Right renal pelvis (tissue), 4 donors: ENCODE measurements at places on chromosomes 5 and 9. TPM values are rescaled to one million over a fixed set of nuclear protein-coding genes. Genes with fewer than 3 reads are reported as not detected.

PCA3 gene
- 1.5 TPM for polyA plus RNA-seq

- DNase-seq = no peak
Observed at GRCh38 chr5:54440456-54440893, 15.0 kb upstream of the HSPB3 start.

DNA sequence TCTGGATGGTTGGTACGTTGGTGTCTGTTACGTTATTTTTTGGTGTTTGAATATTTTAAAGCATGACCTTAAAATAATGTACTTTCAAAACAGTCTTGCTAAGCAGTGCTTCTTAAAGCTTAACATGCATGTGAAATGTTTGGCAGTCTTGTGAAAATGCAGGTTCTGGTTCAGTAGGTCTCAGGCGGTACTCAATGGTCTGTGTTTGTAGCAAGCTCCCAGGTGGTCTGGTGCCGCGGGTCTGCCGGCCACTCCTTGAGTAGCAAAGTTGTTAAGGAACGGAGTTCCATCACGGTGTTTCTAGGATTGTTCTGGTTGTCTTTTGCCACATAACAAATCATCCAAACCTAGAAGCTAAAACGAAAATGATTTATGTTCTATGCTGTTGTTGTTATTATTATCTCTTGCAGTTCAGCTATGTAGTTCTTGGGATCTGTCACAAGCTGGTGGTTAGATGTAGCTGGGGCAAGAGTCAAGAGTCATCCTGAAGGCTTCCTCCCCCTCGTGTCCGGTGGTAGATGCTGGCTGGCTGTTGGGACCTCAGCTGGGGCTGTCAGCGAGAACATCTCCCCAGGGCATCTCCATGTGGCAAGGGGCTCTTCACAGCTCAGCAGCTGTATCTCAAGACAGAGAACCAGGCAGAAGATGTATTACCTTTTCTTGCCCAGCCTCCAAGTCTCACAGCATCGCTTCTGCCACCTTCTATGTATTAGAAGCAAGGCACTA lies 186.8 kb downstream of the PALM2AKAP2 start:
- no peak for DNase-seq

DNA sequence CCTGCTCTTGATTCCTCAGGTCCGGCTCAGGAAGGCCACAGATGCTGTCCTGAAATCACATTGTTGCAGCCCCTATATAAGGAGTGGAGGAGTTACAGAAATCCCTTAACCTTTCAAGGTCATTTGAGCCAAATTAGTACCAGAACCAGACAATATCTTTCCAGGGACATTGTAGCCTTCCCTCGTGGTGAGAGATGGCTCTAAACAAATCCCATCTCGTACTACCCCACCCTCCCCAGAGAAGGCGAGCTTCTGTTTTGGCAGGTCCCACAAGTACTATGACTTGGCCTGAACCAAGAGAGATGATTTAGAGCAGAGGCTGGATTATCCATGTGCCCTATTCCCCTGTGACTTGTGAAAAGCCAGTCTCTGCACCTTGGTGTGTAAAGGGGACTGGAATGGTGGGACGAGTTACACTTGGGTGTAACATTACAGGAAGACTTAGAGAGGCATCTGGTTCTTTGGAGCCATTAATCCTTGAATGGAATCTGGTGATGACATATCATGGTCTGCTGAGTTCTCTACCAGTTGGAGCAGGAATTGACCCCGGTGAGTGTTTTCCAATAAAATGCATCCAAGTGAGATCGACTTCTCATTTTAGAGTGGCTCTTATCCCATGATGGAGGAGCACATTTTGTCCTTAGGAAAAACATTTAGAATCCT lies at the start of gene FAM240B:
Gene FAM240B, minus strand, starts transcription at position 51 of the 663 bp plus-strand sequence. CDS start 16,134 bp downstream, outside the sequence.
- no peak for DNase-seq

DNA sequence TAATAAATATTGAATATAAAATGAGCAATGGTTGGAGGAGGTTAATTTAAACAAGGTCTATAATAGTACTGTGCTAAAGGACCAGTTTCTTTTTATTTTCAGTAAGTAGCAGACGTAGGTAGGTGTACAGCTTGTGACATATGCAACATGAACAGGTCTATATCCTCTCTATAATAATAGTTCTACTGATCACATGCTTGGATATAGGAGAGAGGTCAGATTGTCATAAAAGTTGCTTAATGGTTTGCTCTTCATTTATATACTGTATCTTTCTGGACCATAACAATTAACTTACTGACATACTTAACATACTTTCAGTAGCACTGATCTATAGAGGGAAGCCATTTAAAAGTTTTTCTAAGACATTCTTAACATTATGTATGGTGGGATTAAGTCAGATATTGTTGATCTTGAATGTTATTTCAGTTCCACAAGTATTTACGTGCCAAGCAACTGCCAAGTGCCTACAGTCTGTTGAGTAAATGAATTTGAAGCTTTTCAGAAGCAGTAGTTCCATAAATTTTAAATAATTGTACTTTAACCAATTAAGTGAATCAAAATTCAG lies 68.0 kb downstream of the DENND4C start:
- DNase-seq = no peak

DNA sequence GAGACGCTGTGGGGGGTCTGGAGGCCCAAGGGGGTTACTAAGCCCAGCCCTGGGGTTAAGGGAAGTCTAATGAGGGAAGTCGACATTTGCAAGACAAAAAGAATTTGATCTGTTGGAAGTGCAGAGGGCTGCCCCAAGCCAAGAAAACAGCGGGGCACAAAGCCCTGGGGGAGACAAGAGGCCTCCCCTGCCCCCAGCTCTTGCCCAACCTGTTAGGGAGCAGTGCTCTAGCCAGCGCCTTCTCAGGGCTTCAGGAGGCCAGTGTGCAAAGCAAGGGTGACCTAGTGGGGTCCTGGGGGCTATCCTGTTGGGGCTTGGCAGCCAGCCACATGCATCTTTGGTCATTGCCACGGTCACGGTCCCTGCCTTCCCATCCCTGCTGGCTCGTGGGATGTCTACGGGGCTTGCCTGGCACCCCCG lies 25.2 kb downstream of the GFI1B start:
- no peak for DNase-seq

DNA sequence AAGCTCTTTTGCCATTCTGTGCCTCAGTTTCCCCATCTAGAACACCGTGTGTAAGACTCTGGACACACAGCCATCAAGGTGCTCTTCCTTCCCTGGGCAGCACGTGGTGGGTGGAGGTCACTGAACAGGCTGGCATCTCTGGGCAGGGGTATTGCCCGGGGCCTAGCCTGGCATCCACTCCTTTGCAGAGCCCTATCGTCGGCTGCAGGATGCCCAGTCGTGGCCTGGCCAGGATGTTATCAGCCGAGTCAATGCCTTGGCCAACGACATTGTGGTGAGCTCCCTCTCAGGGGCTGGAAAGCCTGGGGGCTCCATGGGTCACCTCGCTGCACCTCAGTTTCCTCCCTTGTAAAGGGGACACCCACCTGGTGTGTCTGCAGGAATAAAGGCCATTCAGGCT lies 4.0 kb downstream of the ADGRD2 start:
- DNase-seq = no peak
